Activated CD8-positive, alpha-beta T cell treated with anti-CD3 and anti-CD28 coated beads, Interleukin-2, amount 10 ng/mL, durations not matched to agents 7 days and 5 days (primary cell): ENCODE measurements at places on chromosomes 2 and 18. TPM values are rescaled to one million over a fixed set of nuclear protein-coding genes. Genes with fewer than 3 reads are reported as not detected.

- DNase-seq: no peak
- peak overlapping the region; percentile 93 for H3K27ac ChIP-seq
- H3K36me3 ChIP-seq: peaks cover 11% of the 10 kb centered on the region
- H3K4me1 ChIP-seq: peaks cover 78% of the 10 kb centered on the region
Measured at GRCh38 chr2:39136799-39137198, 15.9 kb upstream of the SOS1 start.

C2orf80 gene
- not detected for total RNA-seq

- H3K4me1 ChIP-seq: peaks cover 31% of the 10 kb centered on the region
- H3K27me3 ChIP-seq: peaks cover 10% of the 10 kb centered on the region
- peak overlapping the region; percentile 92 for H3K4me3 ChIP-seq
- no peak for DNase-seq
- H3K27ac ChIP-seq: peak overlapping the region; percentile 91
Measured at GRCh38 chr2:200525551-200525881, 491 bp upstream of the SGO2 start.

- no peak for DNase-seq
- H3K4me3 ChIP-seq: no peak overlapping the region
- no peaks in the 10 kb centered on the region for H3K36me3 ChIP-seq
- no peaks in the 10 kb centered on the region for H3K4me1 ChIP-seq
- no peaks in the 10 kb centered on the region for H3K27me3 ChIP-seq
Measured at GRCh38 chr18:10564975-10565773, 39.3 kb downstream of the NAPG start.
